ENCODE measurements at places on chromosomes 6 and 20. TPM values are rescaled to one million over a fixed set of nuclear protein-coding genes. Genes with fewer than 3 reads are reported as not detected.

The ARMC12 gene
- total RNA-seq = not detected

GRCh38 chr6:138821519-138821918, 25.6 kb downstream of the ECT2L start:
- no peak for DNase-seq

- no peak for DNase-seq
Observed at GRCh38 chr6:136015531-136015930, 164.0 kb downstream of the PDE7B start.

The TUBB2B gene
- 16.2 TPM for total RNA-seq

The HRH3 gene
- not detected for total RNA-seq

- DNase-seq = no peak
Observed at GRCh38 chr20:45467861-45468260, 1.7 kb upstream of the WFDC2 start.

The POPDC3 gene
- 45.1 TPM for total RNA-seq

The SNAI1 gene
- total RNA-seq = 2.2 TPM

DNA sequence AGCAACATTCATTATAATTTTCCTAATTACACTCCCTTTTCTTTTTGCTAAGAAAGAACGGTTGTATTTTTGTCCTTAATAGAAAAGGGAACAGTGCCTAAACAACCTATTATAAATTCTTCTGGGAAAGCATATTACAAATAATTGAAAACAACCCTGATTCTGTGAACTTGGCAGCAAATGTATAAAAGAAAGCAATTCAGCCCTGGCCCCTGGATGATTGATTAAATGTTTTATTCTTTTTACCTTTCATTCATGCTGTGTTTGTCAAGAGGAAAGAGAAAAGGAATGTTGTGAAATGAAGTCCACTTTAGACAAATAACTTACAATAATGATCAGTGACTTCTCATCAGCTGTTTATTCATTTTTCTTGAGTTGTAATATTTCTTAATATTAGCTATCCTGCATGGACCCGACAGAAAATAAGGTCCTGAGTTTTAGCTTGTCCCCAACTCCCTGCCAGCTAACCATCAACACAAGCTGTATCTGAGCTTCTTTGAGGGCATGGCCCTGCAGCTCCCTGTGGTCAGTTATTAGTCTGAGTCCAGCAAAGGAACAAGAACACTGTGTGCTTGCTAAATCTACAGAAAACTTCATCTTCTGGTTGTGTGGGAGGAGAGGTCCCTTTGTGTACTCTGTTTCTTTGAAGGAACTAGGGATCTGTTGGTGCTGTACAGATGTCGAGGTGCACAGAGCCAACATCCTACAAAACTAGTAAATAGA, 248.2 kb downstream of the LAMA2 start:
- no peak for DNase-seq

DNA sequence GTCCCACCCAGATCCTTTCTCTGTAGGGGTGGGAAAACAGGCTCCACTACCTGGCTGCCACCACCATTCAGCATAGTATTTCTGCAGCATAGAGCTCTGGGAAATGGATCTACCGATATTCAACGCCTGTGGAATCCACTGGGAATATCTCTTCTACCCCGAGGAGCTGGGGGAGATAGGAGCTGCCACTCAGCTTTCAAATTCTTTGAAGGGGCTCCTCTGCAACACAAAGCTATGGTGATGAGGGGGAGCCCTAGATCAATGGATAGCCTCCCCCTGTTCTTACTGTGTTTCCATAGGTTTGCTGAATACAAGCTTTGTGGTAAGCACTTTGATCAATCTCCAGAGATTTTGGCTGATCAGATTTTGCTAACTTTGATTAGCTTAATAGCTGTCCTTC, 12.9 kb downstream of the FAM50B start:
- DNase-seq = no peak

Measured in NCI-H460 (cell line).